ENCODE measurements at places on chromosomes 3 and 15.

DNA sequence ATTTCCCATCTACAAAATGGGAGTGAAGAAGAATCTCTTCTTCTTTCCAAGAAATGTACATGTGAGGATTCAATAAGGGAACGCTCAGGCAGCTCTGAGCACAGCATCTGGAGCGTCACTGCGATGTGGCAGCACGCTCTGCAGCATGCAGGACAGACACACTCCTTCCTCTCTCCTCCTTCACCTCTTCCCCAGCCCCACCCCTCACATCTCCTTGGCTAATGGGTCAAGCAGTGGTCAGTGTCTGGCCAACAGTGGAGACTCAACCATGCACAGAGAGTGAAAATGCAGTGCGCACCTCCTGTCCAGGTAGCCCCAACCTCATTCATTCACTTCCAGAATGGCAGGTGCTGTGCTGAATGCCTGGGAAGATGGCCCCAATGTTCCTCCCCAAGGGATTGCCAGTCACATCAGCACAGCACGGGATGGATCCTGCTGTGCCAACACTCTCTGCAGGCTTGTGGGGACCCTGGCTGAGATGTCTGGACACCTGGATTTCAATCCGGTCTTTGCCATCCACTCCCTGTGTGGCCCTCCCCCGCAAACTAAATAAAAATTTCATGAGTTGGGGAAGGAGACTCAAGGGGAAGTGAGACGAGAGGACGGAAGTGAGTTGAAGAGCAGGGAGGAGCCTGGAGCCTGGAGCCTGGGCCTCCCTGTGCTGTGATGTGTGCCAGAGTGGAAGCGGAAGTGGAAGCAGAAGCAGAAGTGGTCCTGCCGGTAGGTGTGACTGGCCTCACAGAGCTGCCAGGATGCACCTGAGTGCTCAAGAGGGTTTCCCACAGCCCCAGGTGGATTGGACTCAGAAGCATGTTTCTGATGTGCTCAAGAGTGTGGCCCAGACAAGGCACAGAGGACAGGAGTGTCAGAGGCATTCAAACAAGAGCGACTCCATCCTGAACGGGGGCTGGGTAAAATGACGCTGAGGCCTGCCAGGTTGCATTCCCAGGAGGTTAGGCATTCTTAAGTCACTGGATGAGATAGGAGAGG lies 163.9 kb downstream of the SMAD6 start:
- DNase-seq: no peak
- no peaks in the 10 kb centered on the region for H3K36me3 ChIP-seq
- H3K4me3 ChIP-seq: no peak overlapping the region
- no peaks in the 10 kb centered on the region for H3K4me1 ChIP-seq
- H3K27ac ChIP-seq: no peak overlapping the region
- H3K27me3 ChIP-seq: no peaks in the 10 kb centered on the region

GRCh38 chr3:170467571-170468147 lies 49.0 kb downstream of the CLDN11 start:
- no peak overlapping the region for H3K27ac ChIP-seq
- H3K27me3 ChIP-seq: no peaks in the 10 kb centered on the region
- no peak for DNase-seq
- H3K4me3 ChIP-seq: no peak overlapping the region
- H3K36me3 ChIP-seq: no peaks in the 10 kb centered on the region
- H3K4me1 ChIP-seq: peaks cover 19% of the 10 kb centered on the region

DNA sequence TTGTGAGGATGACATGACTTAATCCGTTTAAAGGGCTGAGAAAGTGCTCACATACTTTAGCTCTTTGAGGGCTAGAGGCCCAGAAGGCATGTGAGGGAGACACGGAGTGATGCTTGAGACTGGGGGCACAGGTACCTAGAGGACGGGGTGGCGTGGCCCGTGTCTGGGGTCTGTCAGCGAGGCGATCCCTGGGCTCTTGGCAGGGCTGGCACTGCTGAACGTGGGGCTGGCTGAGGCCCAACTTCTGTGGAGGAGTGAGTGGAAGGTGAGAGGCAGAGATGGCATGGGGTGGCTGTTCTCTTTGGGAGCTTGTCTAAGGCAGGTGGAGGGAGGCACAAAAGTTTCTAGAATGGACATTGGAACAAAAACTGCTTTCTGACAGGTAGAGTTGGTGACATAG lies 9.5 kb downstream of the SEMA4B start:
- H3K27ac ChIP-seq: no peak overlapping the region
- no peaks in the 10 kb centered on the region for H3K36me3 ChIP-seq
- H3K4me3 ChIP-seq: no peak overlapping the region
- no peak for DNase-seq
- no peaks in the 10 kb centered on the region for H3K27me3 ChIP-seq

DNA sequence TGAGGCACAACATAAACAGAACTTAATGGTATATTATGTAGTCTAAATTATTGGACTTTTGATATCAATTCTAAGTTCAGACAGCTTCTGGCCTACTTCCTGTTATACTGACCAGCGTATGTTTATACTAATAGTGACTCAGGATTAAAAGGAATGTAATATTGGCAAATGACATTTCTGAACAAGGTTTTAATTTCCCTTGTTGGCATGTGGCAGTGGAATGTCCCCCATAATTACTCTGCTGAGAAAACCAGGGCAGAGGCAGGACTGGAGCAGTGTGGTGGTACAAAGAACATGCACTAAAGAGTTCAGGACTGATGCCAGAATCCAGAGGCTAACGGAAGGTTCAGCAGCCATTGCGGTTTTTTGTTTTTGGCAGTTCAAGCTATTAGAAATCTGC lies 184.0 kb downstream of the KCNAB1 start:
- H3K27ac ChIP-seq: no peak overlapping the region
- H3K27me3 ChIP-seq: no peaks in the 10 kb centered on the region
- peaks cover 1% of the 10 kb centered on the region for H3K4me1 ChIP-seq
- no peak for DNase-seq

DNA sequence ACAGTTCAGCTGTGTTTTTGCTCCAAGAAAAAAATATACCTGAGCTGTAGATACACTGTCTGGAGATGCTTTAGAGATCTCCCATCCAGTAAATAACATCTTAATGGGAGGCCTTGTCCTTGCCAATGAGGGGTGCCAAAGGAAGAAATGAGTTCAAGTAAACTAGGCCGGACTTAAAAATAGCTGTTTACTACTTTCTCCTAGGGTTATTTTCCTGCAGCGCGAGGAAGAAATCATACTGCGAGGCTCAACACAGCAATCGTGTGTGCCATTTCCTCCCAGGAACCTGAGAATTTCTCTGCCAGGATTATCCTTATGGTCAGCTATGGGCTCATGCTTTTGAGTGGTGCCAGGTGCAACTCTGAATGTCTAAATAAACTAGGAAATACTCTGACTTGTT lies 71.9 kb downstream of the CMTM8 start:
- H3K36me3 ChIP-seq: no peaks in the 10 kb centered on the region
- no peak overlapping the region for H3K4me3 ChIP-seq
- peaks cover 3% of the 10 kb centered on the region for H3K4me1 ChIP-seq
- no peak overlapping the region for H3K27ac ChIP-seq
- no peak for DNase-seq

DNA sequence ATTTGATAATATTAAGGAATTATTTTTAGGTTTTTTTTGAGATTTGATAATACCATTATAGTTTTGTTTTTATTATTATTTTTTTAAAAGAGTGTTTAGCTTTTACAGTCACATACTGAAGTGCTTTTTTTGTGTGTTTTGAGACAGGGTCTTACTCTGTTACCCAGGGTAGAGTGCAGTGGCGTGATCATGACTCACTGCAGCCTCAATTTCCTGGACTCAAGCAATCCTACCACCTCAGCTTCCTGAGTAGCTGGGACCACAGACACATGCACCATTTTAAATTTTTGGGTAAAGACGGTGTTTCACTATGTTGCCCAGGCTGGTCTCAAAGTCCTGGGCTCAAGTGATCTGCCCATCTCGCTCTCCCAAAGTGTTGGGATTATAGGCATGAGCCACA lies 73.0 kb downstream of the SUMF1 start:
- H3K27ac ChIP-seq: no peak overlapping the region
- no peak overlapping the region for H3K4me3 ChIP-seq
- no peaks in the 10 kb centered on the region for H3K4me1 ChIP-seq
- H3K36me3 ChIP-seq: no peaks in the 10 kb centered on the region
- H3K27me3 ChIP-seq: no peaks in the 10 kb centered on the region

DNA sequence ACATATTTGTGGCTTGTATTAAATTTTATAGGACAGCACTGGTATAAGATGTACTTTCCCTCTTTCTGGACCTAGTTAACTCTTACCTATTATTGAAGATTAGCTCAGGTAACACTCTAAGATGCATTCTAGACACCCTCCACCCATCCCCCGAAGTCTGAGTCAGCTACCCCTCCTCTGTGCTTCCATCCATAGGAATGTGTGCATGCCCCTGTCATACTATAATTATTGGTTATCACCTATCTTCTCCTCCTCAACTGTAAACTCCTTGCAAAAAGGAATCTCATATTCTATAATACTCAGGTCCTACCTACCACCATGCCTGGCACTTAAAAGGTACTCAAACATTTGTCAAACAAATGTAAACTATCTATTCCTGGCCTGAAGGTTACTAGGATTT lies 3.0 kb downstream of the PEAK1 start:
- no peak for DNase-seq
- H3K27ac ChIP-seq: no peak overlapping the region
- peaks cover 3% of the 10 kb centered on the region for H3K4me1 ChIP-seq
- no peaks in the 10 kb centered on the region for H3K36me3 ChIP-seq

- peaks cover 3% of the 10 kb centered on the region for H3K4me1 ChIP-seq
- no peak overlapping the region for H3K27ac ChIP-seq
These were observed 228.2 kb downstream of the TCF12 start for GRCh38 chr15:57146506-57147201.

GRCh38 chr15:28018291-28019044 lies 80.6 kb downstream of the OCA2 start:
- peaks cover 8% of the 10 kb centered on the region for H3K4me1 ChIP-seq
- no peak overlapping the region for H3K27ac ChIP-seq
- no peaks in the 10 kb centered on the region for H3K27me3 ChIP-seq
- H3K4me3 ChIP-seq: no peak overlapping the region
- H3K36me3 ChIP-seq: no peaks in the 10 kb centered on the region

DNA sequence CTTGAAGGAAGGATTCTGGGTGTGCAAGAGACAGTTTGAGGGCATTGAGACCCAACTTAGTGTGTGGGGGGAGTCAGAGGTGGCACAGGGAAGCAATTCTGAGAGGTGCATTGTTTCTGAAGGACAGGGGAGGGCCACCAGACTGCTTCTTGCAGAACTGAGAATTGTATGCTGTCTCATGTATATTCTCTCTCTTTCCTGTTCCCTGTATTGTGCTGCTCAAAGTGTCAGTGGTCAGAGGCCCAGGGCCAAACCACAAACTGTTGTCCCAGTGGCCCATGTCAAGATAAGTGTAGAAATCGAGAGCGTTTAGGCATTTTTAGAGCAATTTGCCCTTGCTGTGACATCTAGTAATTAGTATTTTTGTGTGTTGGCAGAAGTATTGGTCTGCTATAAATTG lies 567.1 kb downstream of the EDEM1 start:
- peak; percentile 45 for DNase-seq
- no peak overlapping the region for H3K27ac ChIP-seq
- H3K4me3 ChIP-seq: no peak overlapping the region
- H3K27me3 ChIP-seq: no peaks in the 10 kb centered on the region
- no peaks in the 10 kb centered on the region for H3K36me3 ChIP-seq
- H3K4me1 ChIP-seq: no peaks in the 10 kb centered on the region

GRCh38 chr3:4852780-4853748 lies 126.2 kb upstream of the BHLHE40 start:
- H3K4me1 ChIP-seq: no peaks in the 10 kb centered on the region
- no peak overlapping the region for H3K4me3 ChIP-seq
- H3K36me3 ChIP-seq: no peaks in the 10 kb centered on the region

- H3K27ac ChIP-seq: no peak overlapping the region
- no peaks in the 10 kb centered on the region for H3K27me3 ChIP-seq
- no peak overlapping the region for H3K4me3 ChIP-seq
- no peaks in the 10 kb centered on the region for H3K4me1 ChIP-seq
- DNase-seq: no peak
- H3K36me3 ChIP-seq: no peaks in the 10 kb centered on the region
These were observed 29.6 kb upstream of the TLE3 start for GRCh38 chr15:70127288-70127746.

DNA sequence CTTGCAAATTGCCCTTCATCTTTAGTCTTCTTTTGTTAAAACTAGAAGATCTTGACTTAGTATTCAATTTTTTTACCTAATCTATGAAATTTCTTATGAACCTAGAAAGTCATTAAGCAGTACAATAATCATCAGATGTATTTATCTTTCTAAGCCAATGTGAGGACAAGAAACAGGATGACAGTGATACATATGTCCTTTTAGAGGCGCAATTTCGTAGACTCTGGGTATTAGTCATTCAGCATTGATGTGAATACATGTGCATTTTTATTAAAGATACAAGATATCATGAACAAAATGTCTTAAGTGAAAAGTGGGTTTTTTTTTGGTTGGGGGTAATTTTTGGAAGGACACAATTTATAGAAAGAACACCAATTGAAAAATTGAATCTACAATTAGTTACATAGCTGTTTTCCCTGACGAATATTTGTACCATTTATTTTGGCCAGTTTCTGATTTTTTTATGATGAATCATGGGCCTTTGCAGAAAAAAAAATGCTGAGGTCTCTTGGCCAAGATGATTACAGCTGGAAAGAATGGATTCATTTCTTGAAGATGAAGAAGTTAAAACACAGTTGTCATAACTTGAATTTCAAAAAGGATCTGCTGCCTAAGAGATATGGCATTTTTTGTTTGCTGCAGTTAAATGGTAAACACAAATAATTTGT lies 48.9 kb upstream of the AGTR1 start:
- H3K27me3 ChIP-seq: no peaks in the 10 kb centered on the region
- H3K27ac ChIP-seq: no peak overlapping the region
- H3K4me1 ChIP-seq: no peaks in the 10 kb centered on the region
- no peak for DNase-seq
- H3K4me3 ChIP-seq: no peak overlapping the region
- no peaks in the 10 kb centered on the region for H3K36me3 ChIP-seq

GRCh38 chr3:134037168-134037567 lies 7.4 kb upstream of the SLCO2A1 start:
- H3K4me1 ChIP-seq: no peaks in the 10 kb centered on the region
- H3K27me3 ChIP-seq: no peaks in the 10 kb centered on the region
- H3K27ac ChIP-seq: no peak overlapping the region
- H3K4me3 ChIP-seq: no peak overlapping the region

- no peaks in the 10 kb centered on the region for H3K36me3 ChIP-seq
- DNase-seq: no peak
- H3K27ac ChIP-seq: no peak overlapping the region
- no peaks in the 10 kb centered on the region for H3K27me3 ChIP-seq
- H3K4me1 ChIP-seq: no peaks in the 10 kb centered on the region
These were observed 102.5 kb downstream of the SST start for GRCh38 chr3:187567661-187568121.

DNA sequence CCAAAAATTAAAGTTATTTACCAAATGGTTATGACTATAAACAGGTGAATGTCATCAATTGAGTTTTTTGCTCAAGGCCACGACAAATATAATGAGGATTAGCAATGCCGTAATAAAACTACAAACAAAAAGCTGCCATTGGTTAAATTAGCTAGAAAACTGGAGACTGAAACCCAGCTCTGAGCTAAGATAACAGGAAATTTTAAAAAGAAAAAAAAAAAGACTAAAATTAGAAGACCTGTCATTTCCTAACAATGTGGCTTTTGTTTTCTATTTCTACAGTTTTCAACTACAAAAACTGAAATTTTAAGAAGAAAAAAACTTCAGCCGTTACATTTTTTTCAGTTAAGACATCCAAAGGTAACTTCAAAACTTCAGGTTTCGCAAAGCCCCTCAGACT lies 9.7 kb downstream of the SLC12A6 start:
- no peaks in the 10 kb centered on the region for H3K27me3 ChIP-seq
- no peak overlapping the region for H3K4me3 ChIP-seq
- DNase-seq: no peak

- H3K4me3 ChIP-seq: no peak overlapping the region
- H3K27ac ChIP-seq: no peak overlapping the region
- H3K36me3 ChIP-seq: no peaks in the 10 kb centered on the region
- DNase-seq: no peak
These were observed 1.2 kb upstream of the FEZF2 start for GRCh38 chr3:62374341-62375218.
